ENCODE measurements at places on chromosomes 13 and 19. TPM values are rescaled to one million over a fixed set of nuclear protein-coding genes. Genes with fewer than 3 reads are reported as not detected.

GRCh38 chr19:8041531-8041931 is 11.0 kb upstream of the CCL25 start:
- H3K27me3 ChIP-seq: peaks cover 11% of the 10 kb centered on the region
- no peak overlapping the region for H3K27ac ChIP-seq
- H3K36me3 ChIP-seq: no peaks in the 10 kb centered on the region
- H3K4me3 ChIP-seq: no peak overlapping the region
- no peak for DNase-seq

Gene FCGBP
- 13.4 TPM for total RNA-seq

GRCh38 chr19:16134510-16134909 is 9.0 kb upstream of the HSH2D start:
- H3K4me3 ChIP-seq: no peak overlapping the region
- H3K4me1 ChIP-seq: no peaks in the 10 kb centered on the region
- peaks cover 37% of the 10 kb centered on the region for H3K36me3 ChIP-seq
- H3K27ac ChIP-seq: no peak overlapping the region
- no peaks in the 10 kb centered on the region for H3K27me3 ChIP-seq

Gene ZNF793
- total RNA-seq: 6.7 TPM

Gene PBX4
- total RNA-seq: 56.8 TPM

Gene EEF1AKMT1
- total RNA-seq: 8.8 TPM

- H3K27ac ChIP-seq: peak overlapping the region; percentile 67
- peak overlapping the region; percentile 88 for H3K4me3 ChIP-seq
- no peaks in the 10 kb centered on the region for H3K27me3 ChIP-seq
- DNase-seq: peak; percentile 67
Observed at GRCh38 chr19:45443462-45444317, 20.0 kb upstream of the ERCC1 start.

DNA sequence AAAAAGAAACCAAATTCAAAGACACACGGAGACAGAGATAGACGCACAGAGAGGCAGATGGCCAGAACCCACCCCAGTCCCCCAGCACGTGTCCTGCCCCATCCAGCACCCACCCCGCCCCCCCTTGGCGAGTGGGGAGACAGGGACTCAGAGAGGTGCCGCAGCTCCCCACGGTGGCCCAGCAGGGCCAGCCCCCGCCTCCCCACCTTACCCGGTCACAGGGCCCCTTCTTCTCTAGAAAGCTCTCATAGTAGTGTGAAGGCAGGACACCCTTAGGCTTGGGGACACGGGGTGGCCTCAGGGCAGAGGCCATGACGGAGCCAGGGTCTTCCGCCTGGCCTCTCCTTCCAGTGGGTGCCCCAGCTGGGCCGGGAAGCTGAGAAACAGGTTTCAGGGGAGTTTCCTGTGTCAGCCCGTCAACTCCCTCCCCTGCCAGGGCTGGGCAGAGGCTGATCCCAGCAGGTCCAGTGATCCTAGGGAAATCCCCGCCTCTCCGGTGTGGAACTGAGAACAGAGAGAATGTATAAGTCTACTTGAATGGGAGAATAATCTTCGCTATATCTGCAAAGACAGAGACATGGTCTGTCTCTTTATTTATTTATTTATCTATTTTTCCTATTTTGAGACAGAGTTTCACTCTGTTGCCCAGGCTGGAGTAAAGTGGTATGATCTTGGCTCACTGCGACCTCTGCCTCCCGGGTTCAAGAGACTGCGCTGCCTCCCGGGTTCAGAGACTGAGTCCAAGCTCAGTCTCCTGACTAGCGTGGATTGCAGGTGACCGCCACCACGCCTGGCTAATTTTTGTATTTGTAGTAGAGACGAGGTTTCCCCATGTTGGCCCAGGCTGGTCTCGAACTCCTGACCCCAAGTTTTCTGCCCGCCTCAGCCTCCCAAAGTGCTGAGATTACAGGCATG is at the start of gene STAP2:
Gene STAP2 (minus strand): TSS at position 387 of the 915 bp plus-strand sequence. CDS start 74 bp downstream, at position 313.
- H3K27me3 ChIP-seq: no peaks in the 10 kb centered on the region
- H3K27ac ChIP-seq: peak within 1 kb of the TSS; percentile 83
- peak within 1 kb of the TSS; percentile 82 for H3K4me3 ChIP-seq
- peaks cover 15% of the 10 kb centered on the region for H3K36me3 ChIP-seq
- peak; percentile 29 for DNase-seq

GRCh38 chr13:25677956-25678355 is 306.2 kb downstream of the ATP8A2 start:
- no peak overlapping the region for H3K27ac ChIP-seq
- H3K4me3 ChIP-seq: no peak overlapping the region
- H3K36me3 ChIP-seq: no peaks in the 10 kb centered on the region
- DNase-seq: no peak

DNA sequence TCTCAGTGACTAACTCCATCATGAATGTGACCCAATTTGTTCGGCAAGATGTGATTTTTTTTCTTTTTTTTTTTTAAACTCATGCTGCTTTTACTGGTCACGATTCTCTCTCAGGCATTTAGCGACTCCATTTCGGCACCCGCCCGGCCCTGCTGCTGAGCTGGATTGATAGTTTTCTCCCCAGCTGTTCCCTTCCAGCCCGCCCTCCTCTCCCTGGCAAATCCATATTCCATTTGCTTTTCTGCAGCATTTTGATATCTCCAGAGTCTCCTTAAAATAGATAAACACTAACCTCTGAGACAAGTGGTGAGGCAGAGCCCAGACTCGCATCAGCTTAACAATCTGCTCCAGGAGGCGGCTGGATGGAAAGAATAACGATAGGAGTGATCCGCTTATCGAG is 55.5 kb upstream of the KATNAL1 start:
- H3K36me3 ChIP-seq: peaks cover 2% of the 10 kb centered on the region
- no peaks in the 10 kb centered on the region for H3K4me1 ChIP-seq
- no peaks in the 10 kb centered on the region for H3K27me3 ChIP-seq

DNA sequence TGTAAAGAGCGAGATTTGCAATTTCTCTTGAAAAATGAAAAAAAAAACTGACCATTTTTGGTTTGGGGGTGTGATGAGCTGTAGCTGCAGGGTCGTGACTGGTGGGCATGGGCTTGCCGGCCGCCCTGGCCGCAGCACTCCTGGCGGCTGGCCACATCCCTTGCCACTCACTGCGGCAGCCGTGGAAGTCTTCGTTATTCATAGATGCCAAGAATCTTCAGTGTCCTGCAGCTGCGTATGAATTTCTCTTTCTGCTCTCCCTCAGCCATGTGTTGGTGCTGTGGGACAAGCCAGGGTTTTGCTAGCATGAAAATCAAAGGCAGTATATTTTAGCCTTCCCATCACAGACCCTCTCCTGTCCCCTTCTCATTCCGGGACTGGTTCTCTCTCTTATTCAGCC is 151.7 kb upstream of the TSHZ3 start:
- H3K4me1 ChIP-seq: no peaks in the 10 kb centered on the region
- no peak overlapping the region for H3K27ac ChIP-seq
- no peak overlapping the region for H3K4me3 ChIP-seq
- no peak for DNase-seq

- H3K4me1 ChIP-seq: peaks cover 38% of the 10 kb centered on the region
- peak overlapping the region; percentile 83 for H3K4me3 ChIP-seq
- peak overlapping the region; percentile 95 for H3K27ac ChIP-seq
Observed at GRCh38 chr13:40776681-40777165, 5.7 kb upstream of the MRPS31 start.

DNA sequence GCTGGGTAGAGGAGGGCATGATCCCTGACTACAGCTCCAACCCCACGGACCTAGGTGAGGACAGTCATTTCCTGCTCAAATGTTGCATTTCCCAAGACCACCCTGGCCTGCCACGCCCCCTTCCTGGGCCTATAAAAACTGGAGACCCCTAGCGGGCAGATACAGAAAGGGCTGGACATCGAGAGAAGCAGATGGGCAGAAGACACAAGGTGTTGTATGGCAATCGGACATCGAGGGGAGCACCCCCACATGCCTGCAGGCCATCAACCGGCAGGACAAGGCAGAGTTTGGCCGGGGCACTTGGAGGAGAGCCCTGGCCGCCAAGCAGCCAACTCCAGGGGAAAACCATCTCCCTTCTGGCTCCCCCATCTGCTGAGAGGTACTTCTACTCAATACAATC is 746.4 kb downstream of the PCDH9 start:
- no peak overlapping the region for H3K4me3 ChIP-seq
- no peaks in the 10 kb centered on the region for H3K4me1 ChIP-seq
- no peaks in the 10 kb centered on the region for H3K36me3 ChIP-seq
- H3K27me3 ChIP-seq: no peaks in the 10 kb centered on the region
- no peak overlapping the region for H3K27ac ChIP-seq

GRCh38 chr13:26583662-26584061 is 26.2 kb downstream of the WASF3 start:
- peaks cover 16% of the 10 kb centered on the region for H3K27me3 ChIP-seq
- DNase-seq: no peak
- H3K27ac ChIP-seq: no peak overlapping the region
- no peaks in the 10 kb centered on the region for H3K4me1 ChIP-seq
- H3K4me3 ChIP-seq: no peak overlapping the region

Gene CGB2
- total RNA-seq: 1.4 TPM

- H3K36me3 ChIP-seq: no peaks in the 10 kb centered on the region
- DNase-seq: no peak
- peaks cover 26% of the 10 kb centered on the region for H3K4me1 ChIP-seq
- no peak overlapping the region for H3K27ac ChIP-seq
- H3K27me3 ChIP-seq: no peaks in the 10 kb centered on the region
Observed at GRCh38 chr13:20354722-20355121, 122.6 kb upstream of the GJB6 start.

Gene DENND1C
- total RNA-seq: 92.1 TPM

Gene SIGLEC8
- not detected for total RNA-seq

GRCh38 chr13:36432106-36432544 is at the start of gene CCNA1:
Gene CCNA1, plus strand, starts transcription at chr13:36432495. Its CDS starts 562 bp downstream, at chr13:36433057.
- peak; percentile 27 for DNase-seq
- H3K36me3 ChIP-seq: no peaks in the 10 kb centered on the region
- H3K4me1 ChIP-seq: peaks cover 8% of the 10 kb centered on the region

DNA sequence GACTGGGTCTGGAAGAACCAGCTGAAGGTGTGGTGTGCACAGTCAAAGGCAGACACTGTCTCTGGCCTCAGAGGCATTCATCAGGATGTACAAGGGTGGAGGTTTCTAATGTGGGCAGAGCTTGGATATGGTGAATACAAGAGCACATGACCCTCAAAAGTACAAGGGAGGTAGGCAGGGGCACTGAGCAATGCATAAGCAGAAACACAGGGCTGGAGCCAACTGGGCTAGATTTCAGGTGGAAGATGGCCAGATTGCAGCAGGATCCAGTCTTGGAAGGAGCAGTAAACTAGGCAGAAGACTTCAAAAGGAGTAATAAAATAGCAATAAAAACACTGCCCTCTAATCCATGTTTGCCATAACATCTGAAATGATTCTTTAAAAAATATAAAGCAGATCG is 417.1 kb downstream of the OLFM4 start:
- no peaks in the 10 kb centered on the region for H3K4me1 ChIP-seq
- H3K27ac ChIP-seq: no peak overlapping the region
- H3K27me3 ChIP-seq: no peaks in the 10 kb centered on the region
- no peak for DNase-seq
- no peak overlapping the region for H3K4me3 ChIP-seq
- peaks cover 6% of the 10 kb centered on the region for H3K36me3 ChIP-seq

DNA sequence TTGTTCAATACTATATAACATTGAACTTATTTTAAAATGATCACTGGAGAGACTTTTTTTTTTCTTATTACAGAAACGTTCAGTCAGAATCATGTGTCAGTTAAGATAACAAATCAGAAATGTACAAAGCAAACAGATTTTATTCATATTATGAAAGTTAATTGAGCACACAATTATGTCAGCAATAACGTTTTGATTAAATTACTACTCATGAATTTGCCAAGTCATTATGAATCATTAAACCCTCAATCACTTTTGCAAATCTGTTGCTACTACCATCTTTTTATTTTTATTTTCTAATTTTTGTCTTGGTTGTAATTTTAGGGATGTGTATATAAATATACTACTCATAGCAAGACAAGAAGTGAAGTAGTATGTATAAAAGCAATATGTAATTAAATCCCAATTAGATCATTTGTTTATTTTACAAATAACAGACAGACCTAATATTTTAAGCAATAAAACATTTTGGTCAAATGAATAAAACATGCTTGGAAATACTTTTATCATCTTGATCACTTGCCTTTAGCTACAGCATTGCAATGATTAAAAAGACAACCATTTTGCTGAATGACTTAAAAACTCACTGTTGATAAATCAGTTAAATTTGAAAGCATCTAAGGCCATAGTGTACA is 893.4 kb upstream of the MIR17HG start:
- H3K27me3 ChIP-seq: no peaks in the 10 kb centered on the region
- no peaks in the 10 kb centered on the region for H3K4me1 ChIP-seq
- DNase-seq: no peak
- H3K36me3 ChIP-seq: no peaks in the 10 kb centered on the region
- H3K4me3 ChIP-seq: no peak overlapping the region
- no peak overlapping the region for H3K27ac ChIP-seq

Gene JAK3
- total RNA-seq: 247 TPM

DNA sequence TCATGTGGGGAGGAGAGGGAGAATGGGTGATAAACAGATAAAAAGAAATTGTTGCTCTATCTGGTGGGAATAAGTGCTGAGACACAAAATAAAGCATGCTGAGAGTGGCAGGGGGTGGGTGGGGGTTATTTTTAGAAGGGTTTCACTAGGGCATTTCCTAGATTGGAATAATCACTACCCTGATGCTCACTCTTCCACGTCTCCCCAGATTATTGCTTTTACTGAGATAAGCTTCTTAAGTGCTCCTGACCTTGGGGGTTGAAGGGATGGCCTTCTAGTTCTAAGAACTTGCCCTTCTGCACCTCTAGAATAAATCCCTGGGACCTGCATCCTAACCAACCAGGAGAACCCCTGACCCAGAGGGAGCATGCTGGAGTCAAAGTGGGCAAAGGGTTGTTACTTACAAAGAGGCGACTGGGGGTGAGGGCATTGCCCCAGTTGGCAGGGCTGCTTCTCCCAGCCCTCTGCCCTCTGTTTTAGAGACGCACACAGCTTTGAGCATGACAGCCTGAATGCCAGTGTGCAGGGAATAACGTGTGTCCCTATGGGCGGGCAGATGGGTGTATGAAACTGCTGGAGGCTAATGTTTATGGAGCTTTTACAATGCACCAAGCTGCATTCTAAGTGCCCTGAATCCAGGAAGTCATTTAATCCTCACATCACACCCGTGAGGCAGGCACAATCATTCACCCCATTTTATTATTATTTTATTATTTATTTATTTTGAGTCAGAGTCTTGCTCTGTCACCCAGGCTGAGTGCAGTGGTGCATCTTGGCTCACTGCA is 743 bp downstream of the RDH8 start:
- H3K36me3 ChIP-seq: peaks cover 2% of the 10 kb centered on the region
- H3K4me1 ChIP-seq: peaks cover 7% of the 10 kb centered on the region
- no peak overlapping the region for H3K4me3 ChIP-seq
- H3K27me3 ChIP-seq: peaks cover 39% of the 10 kb centered on the region

- no peak overlapping the region for H3K4me3 ChIP-seq
- H3K4me1 ChIP-seq: peaks cover 37% of the 10 kb centered on the region
- peaks cover 18% of the 10 kb centered on the region for H3K27me3 ChIP-seq
- peak overlapping the region; percentile 82 for H3K27ac ChIP-seq
- no peak for DNase-seq
Observed at GRCh38 chr13:51501592-51502152, 48.8 kb upstream of the INTS6 start.
